ENCODE measurements at places on chromosomes 7 and 10.

- DNase-seq: no peak
Observed at GRCh38 chr7:75729851-75730274, 8.9 kb downstream of the HIP1 start.

DNA sequence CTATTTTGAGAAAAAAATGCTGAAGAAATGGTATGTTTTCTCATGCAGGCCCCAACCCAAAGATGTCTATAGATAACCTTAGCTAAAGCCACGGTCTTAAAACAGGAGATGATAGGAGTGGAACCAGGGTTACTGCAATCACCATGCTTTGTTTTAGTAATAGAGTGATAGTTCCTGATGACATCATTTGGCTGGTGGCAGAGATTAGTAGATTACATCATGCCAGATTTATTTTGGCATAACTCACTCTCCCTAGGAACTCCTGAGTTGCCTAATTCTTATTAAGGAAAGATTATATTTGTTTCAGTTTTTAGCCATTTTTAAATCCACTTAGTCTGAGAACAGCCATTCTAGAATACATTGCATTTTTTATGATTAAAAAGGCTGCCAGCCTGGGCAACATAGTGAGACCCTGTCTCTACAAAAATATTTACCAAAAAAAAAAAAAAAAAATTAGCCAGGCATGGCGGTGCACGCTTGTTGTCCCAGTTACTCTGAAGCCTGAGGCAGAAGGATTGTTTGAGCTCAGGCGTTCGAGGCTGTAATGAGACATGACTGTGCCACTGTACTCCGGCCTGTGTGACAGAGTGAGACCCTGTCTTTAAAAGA, 17.8 kb downstream of the ENO4 start:
- DNase-seq: no peak

DNA sequence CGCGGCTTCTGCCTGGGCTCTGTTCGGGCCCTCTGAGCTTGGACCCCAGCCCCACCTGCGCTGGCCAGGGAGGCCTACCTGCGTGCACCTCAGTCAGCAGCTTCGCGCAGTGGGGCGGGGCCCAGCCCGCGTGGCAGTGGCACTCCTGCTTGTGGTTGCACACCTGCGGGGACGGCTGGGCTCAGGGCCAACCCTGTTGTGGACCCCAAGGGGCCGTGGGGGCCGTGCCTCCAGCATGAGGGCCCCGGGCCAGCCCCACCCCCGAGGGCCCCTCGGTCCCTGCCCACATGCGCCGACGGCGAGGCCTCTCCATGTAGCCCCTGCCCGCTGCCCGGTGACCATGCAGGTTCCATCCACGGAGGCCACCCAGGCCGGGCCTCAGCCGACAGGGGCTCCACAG, 7.3 kb downstream of the ADAM8 start:
- DNase-seq: no peak

GRCh38 chr7:71488308-71488707, 356.4 kb downstream of the GALNT17 start:
- no peak for DNase-seq

DNA sequence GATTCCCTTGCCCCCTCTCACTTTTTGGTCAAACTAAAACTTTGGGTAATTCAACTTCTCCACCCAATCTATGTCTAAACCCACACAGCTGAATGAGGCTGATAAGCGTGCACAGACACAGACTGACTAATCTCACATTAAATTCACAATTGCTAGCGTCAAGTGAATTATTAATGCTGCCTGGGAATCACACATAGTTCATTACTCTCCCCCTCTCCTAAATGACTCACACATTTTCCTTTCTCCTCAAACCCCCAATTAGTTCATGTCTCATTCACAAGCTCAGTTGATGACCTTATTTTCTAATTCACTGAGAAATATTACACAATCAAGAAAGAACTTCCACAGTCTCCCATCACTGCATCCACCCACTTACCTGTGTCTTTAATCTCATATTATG, 14.5 kb downstream of the KLF14 start:
- no peak for DNase-seq
